ENCODE measurements at places on chromosomes 12 and 14.
A peak's percentile ranks its signal among the peaks of the same experiment; 100 is the strongest.

DNA sequence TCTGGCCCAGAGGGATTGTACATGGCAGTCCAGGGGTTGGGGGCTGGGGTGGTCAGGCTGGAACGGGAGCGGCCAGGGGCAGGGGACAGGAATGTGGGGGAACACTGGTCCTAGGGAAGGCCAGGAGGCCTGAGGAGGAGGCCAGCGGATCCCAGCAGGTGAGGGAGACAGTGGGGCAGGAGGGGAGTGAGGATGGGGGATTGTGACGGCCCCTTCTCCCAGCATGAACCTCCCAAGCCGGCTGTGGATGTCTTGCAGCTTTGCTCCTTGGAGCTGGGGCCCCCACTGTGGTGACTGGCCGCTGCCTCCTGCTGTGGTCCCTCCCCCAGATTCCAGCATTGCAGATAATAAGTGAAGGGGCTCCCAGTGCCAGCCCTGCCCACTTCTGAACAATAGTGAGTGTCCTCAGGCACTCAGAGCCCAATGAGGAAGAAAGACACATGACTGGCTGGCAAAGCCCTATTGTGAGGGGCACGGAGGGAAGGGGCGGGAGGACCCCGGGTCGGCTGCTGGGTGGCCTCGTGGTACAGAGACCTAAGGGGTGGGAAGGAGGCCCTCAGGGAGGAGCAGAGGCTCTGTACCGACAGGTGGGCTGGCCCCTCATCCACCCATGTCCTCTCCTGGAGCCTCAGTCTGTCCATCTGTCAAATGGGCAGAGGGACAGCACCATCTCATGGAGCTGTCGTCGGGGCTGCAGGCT is 215.0 kb downstream of the KIF26A start:
- DNase-seq: no peak

DNA sequence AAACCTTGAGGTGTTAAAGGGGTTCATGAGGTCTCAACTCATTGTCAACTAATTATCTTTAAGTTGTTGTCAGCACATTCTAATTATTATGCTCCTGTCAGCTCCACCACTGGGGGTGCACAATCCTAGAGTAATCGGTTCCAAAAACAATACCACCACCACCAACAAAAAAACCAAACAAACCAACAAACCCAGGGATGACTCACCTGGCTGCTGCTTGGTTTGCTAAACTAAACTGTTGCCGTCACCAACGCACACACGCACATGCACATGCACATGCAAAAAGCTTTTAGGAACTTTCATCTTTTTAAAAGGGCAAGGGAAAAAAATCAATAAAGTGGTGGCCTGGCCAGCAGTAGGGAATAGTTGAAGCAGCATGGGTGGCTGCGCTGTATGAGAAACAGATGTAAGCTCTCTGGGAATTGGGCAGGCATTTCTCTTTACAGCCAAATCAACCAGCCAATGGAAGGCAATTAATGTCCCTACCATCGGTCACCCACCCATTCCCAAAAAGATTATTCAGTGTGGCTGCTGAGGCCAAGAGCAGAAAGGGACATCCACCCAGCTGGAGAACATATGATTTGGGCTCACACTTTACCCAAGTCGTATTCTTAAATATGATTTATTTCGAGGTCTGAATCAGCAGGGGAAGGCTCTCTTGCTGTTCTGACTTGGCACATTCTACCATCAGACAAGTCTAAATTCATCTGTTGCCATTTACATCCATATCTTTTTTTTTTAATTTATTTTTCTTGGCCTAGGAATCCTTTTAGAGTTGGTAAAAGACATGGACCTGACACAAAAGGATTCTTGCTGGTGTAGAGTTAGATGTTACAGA is 20.0 kb downstream of the TMEM30B start:
- DNase-seq: peak; percentile 16

GRCh38 chr14:53109105-53110041 is 43.8 kb downstream of the DDHD1 start:
- no peak for DNase-seq

GRCh38 chr12:105223352-105223845 is 12.6 kb downstream of the APPL2 start:
- no peak for DNase-seq

DNA sequence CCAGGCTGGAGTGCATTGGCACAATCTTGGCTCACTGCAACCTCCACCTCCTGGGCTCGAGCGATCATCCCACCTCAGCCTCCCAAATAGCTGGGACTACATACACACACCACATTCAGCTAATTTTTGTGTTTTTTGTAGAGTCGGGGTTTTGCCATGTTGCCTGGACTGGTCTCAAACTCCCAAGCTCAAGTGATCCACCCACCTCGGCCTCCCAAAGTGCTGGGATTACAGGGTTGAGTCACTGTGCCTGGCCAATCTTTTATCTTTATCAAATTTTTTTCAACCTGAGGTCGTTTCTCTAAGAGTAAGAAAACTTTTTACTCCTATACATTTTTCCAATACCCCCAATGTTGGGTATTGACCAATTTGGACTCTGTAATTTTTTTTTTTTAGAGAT is 40.0 kb upstream of the NAP1L1 start:
- no peak for DNase-seq

DNA sequence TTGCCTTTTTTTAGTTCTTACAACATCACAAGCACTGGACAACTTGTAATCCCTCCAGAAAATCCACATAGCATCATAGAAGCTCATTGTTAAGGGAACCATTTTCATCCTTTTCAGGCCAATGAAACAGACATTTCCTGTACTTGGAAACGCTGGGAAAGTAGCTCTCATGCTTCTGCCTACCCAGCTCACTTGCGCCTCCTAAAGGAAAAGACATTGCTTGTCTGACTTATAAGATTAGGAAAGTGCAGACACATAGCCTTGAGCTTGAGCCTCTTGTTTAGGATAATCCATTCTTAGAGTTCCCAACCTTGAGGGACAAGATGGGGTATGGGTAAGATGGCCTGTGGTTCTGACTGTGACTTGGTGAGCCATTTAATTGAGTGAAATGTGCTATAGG is 589.5 kb downstream of the NOVA1 start:
- no peak for DNase-seq

DNA sequence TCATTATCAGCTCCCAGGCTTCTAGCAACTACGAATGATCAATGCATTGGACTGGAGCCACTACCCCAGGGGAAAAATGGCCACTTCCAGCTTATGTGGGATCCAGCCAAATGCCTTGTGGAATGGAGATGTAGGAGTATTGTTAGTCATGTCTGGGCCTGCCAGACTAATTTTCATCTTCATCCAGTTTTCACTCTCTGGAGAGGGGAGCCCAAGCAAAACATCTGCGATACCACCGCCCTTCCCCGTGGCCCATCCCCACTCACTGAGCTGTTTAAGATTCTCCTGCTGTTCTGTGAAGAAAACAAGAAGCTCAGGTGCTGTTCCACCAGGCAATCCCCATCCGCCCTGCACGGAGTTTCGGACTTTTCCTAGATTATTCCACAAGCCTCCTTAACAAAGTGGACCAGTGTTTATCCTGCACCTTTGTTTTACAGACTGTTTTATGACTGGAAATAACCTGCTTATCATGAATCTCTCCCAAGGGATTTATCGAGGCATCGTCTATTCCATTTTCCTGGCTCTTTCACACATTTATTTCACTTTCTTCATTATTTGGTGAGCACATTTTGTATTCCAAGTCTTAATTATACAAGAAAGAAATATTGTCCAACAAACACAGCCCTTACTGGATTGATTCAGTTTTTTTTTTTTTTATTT is 35.5 kb upstream of the MAX start:
- DNase-seq: peak; percentile 48

GRCh38 chr14:33486332-33486890 is 464.5 kb downstream of the EGLN3 start:
- DNase-seq: no peak

GRCh38 chr12:43396671-43397070 is 155.3 kb downstream of the ADAMTS20 start:
- DNase-seq: no peak

- DNase-seq: peak; percentile 9
These were observed 481 bp downstream of the MAX start for GRCh38 chr14:65101631-65102440.

DNA sequence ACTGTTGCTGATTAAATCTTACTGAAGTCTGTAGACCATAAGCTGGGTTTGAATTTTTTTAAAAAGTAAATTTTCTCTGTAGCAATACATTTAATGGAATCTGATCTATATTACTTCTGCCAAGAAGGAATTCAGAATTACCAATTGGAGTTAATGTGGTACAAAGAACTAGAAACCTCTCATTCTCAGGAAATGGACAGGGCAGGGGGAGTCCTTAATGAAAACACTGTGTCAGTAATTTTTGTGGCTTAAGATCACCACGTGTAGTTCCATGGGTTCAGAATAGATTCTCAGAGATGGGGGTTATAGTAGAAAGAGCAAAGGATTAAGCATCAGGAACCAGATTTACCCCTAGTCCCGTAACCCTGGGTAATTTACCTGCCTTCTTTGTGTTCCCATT is 30.3 kb downstream of the FBXL14 start:
- no peak for DNase-seq

DNA sequence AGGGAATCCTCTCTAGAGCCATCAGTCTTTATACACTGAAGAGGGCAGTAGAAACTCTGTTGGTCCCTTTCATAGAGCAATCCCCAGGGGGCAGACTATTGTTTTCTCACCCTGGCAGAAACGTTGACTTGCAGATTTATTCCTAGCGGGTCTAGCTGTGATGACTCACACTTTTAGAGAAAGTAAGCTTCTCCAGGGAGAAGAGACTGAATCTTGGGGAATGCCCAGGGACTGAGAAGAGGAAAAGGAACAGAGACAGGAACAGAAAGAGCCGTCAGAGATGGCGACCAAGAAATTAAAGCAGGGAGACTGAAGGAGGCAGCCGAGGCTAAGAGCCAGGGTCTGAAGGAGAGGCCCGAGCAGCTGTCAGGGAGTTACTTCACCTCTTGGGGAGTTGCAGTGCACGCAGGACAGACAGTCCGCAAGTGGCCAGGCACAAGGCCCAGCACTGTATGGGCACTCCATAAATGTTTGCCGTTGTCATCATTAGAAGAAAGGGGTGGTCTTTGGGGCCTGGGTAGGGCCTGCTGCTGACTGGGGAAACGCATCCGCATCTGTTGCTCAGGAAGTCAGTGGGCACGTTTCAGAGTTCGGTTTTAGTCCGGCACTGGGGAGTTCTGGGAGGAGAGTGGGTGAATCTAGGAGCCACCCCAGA is 13.0 kb downstream of the PLEKHG6 start:
- DNase-seq: peak; percentile 89

DNA sequence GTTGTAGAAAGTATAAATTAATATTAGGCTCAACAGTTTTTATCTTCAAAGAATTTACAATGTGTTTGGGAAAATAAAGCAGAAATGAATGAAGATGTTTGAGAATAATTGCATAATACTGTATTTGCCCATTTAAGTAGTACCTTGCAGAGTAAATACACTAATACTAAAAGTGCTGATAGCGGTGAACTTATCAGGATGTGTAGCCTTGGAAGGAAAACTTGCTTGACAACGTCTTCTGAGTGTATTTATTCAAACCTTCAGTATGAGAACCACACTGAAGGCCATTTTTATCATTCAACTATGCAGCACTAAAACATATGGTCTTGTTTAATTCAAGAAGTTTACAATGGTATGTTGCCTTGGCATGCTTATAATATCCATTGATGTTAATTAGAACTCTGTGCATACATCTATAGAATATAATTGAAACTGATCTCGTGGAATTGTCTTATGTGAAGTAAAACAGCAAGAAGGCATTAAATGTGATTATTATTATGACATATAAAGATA is 41.3 kb downstream of the MSRB3 start:
- DNase-seq: no peak

GRCh38 chr14:90198541-90199060 is 57.8 kb upstream of the PSMC1 start:
- DNase-seq: no peak

DNA sequence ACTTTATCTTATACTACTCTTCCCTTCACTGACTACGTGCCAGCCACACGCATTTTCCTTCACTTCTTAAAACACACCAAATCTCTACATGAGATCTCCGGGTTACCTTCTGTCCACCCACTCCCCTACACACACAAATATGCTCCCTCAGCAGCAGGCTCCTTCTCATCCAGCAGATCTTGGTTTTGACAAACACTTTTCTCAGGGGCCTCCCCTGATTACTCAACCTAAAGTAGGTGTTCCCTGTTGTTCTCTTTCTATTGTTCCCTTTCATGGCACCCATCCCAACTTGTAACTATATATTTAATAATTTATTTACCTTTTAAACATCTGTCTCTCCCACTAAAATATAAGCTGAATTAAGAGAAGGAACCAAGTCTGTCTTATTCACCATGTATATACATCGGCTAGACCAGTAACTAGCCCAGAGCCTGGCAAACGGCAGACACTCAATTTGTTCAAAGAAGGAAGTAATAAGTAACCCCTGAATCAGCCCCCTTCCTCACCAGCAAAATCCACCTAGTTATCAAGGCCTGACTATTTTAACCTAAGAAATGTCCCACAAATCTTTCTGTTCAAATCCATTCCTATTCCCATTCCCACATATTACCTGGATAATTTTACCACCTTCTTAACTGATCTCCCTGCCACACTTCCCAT is 2.7 kb downstream of the C2CD5 start:
- no peak for DNase-seq

GRCh38 chr12:49939707-49940106 is 10.8 kb upstream of the AQP2 start:
- DNase-seq: no peak

GRCh38 chr12:93944201-93944600 is 204.2 kb upstream of the PLXNC1 start:
- DNase-seq: no peak

- no peak for DNase-seq
These were observed 56.8 kb downstream of the BTG1 start for GRCh38 chr12:92088805-92089204.

- DNase-seq: no peak
These were observed 406.5 kb upstream of the RGS6 start for GRCh38 chr14:71525663-71526221.

GRCh38 chr14:35429951-35430350 is 25.4 kb upstream of the NFKBIA start:
- DNase-seq: no peak

DNA sequence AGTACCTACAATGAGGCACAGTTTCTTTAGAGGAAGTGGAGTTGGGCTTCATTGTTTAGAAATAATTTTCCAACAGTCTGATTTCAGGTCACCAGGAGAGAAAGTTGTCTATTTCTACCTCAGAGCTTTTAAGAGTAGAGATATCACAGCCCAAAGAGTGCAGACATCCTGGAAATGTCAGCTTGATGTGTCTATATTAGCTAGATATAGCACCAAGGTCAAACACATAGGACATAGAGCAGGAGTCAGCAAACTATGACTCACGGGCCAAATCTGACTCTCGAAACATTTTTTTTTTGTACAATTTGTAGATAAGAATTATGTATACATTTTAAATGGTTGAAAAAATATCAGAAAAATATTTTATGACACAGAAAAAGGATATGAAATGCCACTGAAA is 53.7 kb downstream of the KCNC2 start:
- no peak for DNase-seq
